ENCODE measurements at places on chromosomes 1 and 21.

GRCh38 chr1:153985941-153986761 lies at the start of gene RAB13:
Gene RAB13 (minus strand): TSS chr1:153986339. CDS start chr1:153986236, 103 bp downstream.
- DNase-seq: peak; percentile 32

DNA sequence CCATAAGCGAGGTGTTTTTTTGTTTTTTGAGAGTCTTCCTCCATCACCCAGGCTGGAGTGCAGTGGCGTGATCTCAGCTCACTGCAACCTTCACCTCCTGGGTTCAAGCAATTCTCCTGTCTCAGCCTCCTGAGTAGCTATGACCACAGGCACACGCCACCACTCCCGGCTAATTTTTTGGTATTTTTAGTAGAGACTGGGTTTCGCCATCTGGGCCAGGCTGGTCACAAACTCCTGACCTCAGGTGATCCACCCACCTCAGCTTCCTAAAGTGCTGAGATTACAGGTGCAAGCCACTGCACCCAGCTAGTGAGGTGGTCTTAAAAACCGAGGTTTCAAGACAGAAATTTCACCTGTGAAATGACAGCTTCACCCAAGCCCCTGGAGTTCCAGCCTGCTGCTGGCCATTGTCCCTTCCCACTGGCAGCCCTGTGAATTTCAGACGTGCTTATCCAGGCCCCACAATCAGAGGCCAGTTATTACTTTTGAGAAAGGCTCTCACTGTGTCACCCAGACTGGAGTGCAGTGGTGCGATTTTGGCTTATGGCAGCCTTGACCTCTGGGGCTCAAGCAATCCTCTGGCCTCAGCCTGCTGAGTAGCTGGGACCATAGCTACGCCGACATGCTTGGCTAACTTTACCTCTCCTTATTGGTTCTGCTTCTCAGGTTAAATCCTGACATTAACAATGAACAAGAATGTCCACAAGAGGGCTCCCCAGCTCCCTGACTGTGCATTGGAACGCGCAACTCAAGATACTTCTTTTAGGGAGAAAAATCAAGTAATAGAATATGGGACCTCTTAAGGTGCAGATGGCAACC lies 19.4 kb downstream of the ENO1 start:
- DNase-seq: peak; percentile 44

DNA sequence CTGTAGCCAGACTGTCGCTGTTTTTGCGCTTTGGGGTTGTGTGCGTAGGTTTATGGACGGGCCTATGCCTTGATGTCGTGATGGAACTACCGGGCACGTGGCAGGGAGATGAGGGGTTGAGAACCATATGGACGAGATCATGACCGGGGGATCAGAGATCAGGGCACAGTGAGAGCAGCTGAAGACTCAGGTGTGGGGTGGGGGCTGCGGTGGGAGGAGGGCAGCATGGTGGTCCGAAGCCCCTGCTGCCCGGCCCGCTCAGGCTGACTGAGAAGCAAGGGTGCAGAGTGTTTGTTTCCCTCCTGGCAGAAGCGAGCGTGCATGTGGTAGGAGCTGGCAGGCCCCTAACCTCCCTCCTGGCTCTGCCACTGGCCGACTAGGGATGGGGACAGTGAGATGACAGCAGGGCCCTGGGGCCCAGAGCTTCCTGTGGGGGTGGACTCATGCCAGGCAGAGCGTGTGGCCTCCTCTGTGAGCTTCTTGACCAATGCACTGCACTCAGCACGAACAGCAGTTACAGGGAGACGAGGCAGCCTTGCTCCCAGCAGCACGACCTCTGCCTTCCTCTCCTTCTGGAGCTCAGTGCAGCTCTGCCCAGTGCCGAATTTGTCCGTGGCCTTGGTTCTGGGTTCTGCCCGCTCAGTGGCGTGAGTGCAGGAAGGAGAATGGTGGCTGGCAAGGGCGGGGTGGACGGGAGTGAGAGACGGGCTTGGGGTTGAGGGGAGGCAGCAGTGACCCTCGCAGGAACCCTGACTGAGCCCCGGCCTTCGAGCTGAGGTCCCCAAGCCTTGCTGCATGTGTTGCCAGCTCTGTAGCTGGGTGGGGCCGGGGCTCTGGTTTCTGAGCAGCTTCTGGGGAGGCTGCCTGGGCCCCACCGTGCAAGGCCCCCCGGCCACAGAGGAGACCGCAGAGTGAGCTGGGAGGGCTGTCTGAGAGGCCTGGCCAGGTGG lies 22.2 kb upstream of the LRRC3 start:
- DNase-seq: no peak

- no peak for DNase-seq
Measured at GRCh38 chr1:37433171-37433570, 41.2 kb upstream of the ZC3H12A start.

DNA sequence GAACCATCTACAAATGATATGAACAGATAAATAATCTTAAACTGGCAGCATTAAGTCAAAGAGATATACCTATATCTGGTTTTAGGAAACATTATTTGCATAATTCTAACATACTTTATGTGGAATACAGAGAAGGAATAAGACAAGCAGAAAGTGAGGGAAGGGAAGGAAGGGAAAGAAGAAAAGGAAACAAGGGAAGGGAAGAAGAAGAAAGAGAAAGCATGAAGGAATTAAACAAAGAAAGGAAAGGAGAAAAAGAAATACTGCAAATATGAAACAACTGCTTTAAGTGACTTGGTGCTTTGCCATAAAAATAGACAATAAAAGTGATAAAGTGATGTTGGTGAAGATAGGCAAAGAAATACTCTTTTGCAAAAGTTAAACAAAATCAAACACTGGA lies 20.1 kb downstream of the SCMH1 start:
- DNase-seq: no peak

DNA sequence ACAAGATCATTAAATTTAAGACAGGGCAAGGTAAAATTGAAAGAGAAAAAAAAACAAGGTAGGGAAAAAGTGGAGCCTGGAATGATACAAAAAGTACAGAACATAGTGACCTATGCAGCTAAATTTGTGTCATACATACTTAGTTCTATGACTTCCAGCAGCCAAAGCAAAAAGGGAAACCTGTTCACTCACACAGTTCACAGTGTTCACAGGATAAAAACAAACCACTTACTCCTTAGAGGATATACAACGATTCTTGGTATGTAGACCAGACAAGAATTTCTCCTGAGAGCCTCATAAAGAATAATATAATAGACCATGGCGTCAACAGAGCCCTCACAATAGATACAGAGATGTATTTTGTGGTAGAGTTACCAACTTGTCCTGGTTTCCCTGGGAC lies 27.5 kb downstream of the COA7 start:
- no peak for DNase-seq

GRCh38 chr21:18772404-18772803 lies 368.8 kb upstream of the TMPRSS15 start:
- no peak for DNase-seq

- no peak for DNase-seq
Measured at GRCh38 chr1:9165396-9165795, 36.5 kb upstream of the GPR157 start.

GRCh38 chr1:236063919-236064673 lies 794 bp downstream of the NID1 start:
- DNase-seq: peak; percentile 41

GRCh38 chr1:66751160-66751559 lies 1.1 kb upstream of the DYNLT5 start:
- DNase-seq: no peak

- no peak for DNase-seq
Measured at GRCh38 chr1:175757381-175758015, 14.1 kb upstream of the TNR start.

DNA sequence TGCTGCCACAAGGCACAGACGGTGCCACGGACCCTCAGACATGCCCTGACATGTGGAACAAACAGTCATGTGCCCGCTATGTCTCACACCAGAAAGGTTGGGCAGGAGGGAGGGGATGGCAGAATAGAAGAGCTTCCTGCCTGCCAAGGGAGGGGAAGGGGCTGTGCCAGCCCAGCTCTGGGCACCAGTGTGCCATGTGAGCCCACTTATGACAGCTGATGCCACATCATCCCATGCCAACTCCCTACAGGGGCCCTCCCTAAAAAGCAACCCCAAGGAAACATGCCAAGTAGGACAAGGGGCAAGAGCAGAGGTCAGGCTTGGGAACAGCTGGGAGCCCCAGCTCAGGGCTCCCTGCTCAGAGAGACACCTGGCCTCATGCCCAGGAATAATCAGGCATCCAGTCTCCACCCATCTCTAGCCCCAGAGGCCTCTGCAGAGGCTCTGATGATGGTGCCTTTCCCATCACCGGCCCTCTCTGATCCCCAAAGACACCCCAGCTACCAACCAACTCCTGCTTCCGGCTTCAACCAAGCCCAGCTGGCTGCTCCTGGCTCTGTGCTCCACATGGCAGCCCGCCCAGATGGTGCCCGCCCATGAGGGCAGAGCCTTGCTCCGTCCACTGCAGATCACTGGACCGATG lies 10.3 kb downstream of the ADGRB2 start:
- DNase-seq: no peak

GRCh38 chr1:233337505-233337904 lies 10.0 kb downstream of the MAP3K21 start:
- no peak for DNase-seq

DNA sequence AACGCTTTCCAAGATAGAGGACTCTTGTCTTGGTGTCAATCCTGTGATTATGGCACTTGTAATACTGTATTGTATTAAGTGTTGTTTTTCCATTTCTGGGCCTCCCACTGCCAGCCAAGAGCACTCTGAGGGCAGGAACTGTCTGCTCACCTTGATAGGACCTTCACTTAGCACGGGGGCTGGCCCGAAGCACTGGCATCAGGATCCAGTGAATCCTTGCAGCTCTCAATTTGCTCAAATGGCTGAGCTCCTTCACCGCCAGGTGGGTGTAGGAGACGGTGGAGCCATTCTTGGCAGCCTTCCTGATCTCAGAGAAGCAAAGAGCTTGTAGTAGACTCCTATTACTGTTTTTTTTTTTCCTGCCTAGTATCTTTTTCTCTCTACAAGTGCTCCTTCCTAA lies 17.7 kb downstream of the MECR start:
- no peak for DNase-seq

DNA sequence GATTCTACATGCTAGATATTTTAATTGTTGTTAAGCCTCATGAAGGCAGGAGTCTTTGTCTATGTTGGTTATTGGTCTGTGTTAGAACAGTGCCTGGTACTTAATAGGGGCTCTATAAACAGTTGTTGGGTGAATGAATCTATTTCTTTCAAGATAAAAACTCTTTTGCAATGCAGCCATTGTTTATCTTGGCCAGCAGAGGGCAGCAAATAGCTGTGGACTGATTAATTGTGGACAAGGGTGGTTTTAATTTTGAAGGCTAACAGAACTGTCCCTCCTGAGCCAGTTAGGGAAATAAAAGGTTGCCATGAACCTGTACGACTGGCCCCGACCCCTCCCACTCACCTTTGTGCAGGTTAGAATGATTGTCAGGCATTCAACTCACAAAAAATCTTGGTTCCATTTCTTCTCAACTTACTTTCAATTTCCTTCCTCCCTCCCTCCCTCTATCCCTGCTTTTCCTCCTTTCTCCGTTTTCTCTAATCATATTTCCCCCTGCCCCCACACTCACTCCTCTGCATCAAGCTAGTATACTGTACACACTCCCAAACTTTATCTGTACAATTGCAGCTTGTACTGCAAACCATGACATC lies 66.3 kb upstream of the DIRAS3 start:
- no peak for DNase-seq

DNA sequence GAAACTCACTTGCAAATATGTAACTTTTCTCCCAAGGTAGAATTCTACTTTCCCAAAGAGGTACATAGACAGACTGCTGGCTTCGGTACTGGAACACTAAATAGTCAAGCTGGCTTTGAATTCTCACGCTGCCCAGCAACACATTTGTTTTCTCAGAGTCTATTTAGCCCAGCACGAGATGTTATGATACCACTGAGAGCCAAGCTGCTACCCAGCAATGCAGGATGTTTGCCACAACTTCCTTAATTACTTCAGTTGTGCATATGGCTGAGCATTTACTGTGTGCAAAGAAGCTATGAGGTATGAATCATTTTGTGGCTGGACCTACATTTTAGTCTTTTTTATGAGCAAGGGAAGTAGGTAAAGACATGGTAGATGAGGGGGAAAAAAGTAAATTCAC lies 793.2 kb downstream of the PLA2G4A start:
- no peak for DNase-seq

- DNase-seq: no peak
Measured at GRCh38 chr1:58885998-58886397, 102.2 kb upstream of the JUN start.

- peak; percentile 75 for DNase-seq
Measured at GRCh38 chr1:33455539-33456501, 16.6 kb upstream of the ZSCAN20 start.

- no peak for DNase-seq
Measured at GRCh38 chr1:236872075-236872666, 77.1 kb downstream of the MTR start.

DNA sequence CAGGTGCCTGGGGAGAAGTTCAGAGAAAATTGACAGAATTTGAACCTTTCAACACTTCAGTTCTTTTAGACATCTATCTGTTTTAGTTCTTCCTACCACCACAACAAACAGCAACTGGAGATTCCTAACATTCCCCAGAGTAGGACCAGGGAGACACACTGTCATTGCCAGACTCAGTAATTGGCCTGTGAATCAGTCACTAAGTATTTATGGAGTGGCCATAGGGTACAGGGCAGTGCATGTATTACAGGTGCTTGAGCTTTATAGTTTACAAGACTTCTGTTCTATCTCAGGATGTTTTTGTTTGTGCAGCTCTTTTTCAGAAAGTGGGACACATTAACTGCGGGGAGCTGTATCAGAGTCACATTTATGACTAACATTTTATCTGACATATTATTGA lies 1.7 kb downstream of the CDC14A start:
- DNase-seq: no peak

GRCh38 chr1:242784084-242784483 lies 259.6 kb upstream of the PLD5 start:
- no peak for DNase-seq

GRCh38 chr1:66532214-66532613 lies 1.7 kb upstream of the SGIP1 start:
- no peak for DNase-seq

GRCh38 chr1:247456021-247456420 lies 1.9 kb downstream of the OR2B11 start:
- no peak for DNase-seq

DNA sequence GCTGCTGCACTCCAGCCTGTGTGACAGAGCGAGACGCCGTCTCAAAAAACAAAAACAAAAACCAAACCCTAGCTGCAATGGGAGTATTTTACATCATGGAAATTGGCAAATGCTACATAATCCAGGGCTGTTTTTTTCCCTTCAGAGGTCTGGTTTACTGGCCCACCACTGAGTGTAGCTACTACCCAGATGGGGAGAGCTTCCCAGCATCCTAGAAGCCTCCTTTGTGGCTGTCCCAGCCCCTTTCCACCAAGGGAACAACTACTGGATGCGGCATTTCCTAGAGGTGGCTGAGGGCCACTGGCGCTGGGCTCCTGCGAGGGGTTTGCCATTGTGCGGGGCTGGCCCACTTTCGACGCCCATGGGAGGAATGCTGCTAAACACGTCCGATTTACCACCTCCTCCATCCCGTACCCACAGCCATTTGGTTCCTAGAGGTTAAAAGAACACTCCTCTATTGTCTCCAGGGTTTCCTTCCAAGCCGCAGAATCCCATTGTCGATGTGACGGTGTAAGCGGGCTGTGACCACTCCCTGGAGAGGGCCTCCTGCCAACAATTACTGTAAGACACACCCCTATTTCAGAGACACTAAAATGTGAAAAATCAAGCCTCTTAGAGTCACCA lies 55.4 kb downstream of the RUNX3 start:
- no peak for DNase-seq

- no peak for DNase-seq
Measured at GRCh38 chr1:3017440-3018050, 3.7 kb upstream of the ACTRT2 start.

All from HFF-Myc (cell line).